ENCODE measurements at places on chromosomes 4 and X.

GRCh38 chrX:147476008-147476407 is 435.7 kb upstream of the FMR1 start:
- peak; percentile 0 for DNase-seq

DNA sequence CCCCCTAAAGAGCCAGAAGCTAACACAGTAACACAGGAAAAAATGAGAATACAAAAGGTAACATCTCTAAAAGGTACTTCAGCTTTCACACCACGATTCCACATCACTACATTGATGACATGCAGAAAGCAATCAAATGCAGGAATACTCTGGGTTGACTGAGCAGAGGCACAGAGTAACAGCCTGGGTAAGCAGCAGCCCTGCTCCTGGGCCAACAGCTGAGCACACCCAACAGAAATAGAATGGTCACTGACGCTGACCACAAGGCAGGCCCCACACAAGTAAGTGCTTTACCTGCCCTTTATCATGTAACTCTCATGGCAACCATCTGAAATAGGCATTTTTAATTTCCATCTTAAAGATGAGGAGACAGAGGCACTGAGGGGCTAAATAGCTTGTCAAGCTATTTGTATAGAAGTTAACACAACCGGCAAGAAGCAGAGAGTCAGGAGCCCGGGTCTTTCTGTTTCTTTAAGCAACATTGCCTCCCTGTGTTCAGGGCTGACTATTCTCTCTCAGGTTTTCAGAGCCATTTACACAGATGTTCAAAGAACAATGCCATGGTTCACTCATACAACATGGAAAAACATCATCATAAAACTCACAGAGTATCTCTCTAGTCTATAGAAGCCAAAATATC is 168.9 kb downstream of the ZNF674 start:
- peak; percentile 61 for DNase-seq

DNA sequence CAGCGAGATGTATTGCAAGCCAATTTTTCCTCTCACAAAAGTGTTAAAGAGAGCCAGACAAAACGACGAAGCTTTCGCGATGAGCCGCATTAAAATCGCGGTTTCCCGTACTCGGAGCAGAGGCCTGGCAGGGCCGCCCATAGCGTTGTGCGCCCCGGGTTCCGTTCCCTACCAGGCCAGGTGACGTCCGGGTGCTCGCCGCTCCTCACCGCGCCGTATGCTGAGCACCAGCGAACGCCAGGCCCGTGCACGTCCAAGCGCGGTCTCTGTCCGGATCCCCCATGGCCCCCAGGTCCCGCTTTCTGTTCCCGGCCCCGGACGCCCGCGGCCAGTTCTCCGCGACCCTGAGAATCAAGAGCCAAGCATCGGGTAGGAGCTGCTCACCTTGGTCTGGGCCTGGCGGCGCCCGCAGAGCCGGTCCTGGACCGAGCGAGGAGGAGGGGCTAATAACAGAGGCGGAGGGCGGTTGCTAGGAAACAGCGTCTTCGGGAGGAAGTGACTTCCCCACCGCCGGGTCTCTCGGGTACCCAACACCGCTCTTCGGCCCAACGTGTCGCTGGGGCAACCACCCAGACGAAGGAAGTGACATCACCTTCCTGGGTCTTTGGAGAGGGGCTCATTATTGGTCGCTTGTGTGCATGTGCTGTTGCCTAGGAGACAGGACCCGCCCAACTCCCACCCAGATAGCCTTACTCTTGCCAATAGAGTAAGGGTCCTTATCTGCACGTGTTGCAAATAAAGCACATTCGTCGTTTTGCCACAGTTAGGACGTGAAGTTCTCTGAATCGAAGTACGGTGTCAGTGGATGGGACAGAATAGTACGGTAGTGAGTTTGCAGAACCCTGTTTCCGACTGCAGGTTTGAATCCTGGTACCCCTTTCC is at the start of gene MAP9:
TSS of gene MAP9 (minus strand) at position 579 of the 882 bp plus-strand sequence. CDS start 1,115 bp downstream, outside the sequence.
- peak; percentile 94 for DNase-seq

- no peak for DNase-seq
Measured at GRCh38 chr4:4593596-4594284, 51.9 kb upstream of the STX18 start.

- DNase-seq = peak; percentile 98
Measured at GRCh38 chr4:47914220-47914925, at the start of gene NFXL1. Gene NFXL1, minus strand, starts transcription at chr4:47914583. Its CDS starts 380 bp downstream, at chr4:47914203.

DNA sequence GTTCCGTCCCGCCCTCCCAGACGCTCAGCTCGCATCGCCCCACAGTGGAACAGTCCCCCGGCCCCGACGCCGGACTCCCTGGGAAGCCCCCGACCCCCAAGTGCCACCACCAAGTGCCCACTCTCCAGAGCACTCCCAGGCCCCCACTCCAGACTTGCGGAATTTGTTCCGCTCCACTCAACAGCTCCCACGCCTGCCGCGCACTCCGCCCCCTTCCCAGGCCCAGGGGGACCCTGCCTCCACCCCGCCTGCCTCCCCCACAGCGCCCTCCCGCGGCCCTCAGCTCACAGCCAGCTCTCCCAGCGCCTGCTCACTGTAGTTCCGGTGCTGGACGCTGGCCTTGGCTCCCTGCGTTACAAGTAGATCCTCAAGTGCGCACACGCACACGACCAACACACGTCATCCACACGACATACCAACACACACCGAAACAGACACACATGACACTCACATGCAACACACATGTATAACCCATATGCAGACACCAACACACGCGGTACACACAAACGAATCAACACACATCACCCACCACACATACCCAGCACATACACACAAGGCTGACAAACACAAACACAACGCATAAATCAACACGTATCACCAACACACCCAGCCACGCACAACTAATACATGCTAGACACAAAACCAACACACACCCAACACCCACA is 8.0 kb downstream of the MSX1 start:
- DNase-seq = no peak

DNA sequence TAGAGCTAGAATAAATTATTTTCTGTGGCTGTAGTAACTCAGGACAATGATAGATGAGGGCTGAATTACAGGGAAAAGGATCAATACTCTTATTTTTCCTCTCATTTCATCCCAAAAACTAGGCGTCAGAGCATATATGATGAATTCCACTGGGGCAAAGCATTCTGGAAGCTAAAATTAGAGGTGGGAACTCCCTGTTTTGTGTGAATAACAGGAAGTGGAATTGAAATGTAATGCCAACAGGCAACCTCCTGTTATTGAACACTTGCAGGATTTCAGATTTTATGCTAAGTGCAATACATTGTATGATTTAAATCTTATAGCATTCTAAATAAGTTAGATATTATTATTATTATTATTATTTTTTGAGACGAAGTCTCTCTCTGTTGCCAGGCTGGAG is 20.9 kb downstream of the HSD17B11 start:
- no peak for DNase-seq

- no peak for DNase-seq
Measured at GRCh38 chr4:160685729-160686128, 1478.1 kb downstream of the FSTL5 start.

- no peak for DNase-seq
Measured at GRCh38 chr4:172951679-172952451, 216.7 kb upstream of the GALNT7 start.
